Mesothelial cell of epicardium (in vitro differentiated cells): ENCODE measurements at places on chromosomes 12 and 14. TPM values are rescaled to one million over a fixed set of nuclear protein-coding genes. Genes with fewer than 3 reads are reported as not detected.

DNA sequence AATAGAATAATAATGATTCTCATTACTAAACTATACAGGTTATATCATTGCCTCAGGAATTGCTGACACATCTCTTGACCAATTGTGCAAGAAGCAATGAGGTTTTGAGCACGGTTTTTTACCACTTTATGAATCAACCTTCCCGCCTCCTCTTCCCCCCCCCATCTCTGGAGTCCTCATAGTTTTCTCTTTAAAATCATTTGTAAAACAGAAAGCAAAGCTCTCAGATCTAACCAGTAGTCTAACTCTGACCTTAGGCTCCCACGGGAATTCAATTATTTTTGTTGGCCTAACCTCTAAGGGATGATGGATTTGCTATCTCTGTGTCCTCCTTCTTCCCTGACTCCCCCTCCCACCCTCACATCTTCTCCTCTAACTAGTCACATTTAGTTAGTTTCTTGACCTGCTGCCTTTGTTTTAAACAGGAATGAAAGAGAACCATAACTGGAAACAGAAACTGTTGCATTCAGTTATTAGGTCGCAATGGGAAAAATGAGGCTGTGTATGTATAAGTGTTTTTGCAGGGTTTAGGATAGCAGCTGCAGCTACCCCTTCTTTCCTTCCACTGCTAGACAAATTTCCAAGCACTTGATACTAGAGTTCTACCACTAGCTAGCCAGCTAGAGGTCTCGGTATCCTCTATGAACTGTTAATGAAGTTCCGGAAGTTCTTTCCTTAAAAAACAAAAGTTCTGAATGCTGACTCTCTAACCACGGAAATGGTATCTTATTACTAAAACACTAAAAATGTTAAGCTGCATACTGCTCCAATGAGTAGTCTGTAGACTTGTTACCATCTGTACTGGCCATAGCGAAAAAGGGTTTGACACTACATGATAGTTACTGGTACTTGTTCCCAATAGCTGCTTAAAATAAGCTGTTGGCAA lies 65.4 kb downstream of the TAOK3 start:
- H3K36me3 ChIP-seq: no peaks in the 10 kb centered on the region
- no peak for DNase-seq
- H3K4me1 ChIP-seq: peaks cover 10% of the 10 kb centered on the region

DNA sequence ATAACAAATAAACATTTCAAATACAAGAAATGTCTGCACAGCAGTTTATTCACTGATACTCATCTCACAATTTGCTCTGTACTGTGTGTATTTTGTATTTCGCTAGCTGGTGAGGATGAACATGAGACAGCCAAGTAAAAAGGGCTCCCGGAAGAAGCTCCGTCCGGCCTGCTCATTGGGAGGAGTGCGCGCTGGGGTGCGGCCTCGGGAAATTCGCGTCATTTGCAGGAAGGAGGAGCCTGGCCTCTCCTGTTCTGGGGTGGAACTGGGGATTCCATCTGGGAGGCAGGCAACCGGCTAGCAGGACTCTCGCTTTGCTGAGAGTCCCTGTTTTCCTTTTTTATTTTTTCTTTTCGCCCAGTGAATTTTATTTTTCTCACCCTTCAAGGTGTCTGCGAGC lies 368.4 kb upstream of the TMEM132C start:
- no peaks in the 10 kb centered on the region for H3K36me3 ChIP-seq
- no peak overlapping the region for H3K27ac ChIP-seq

- no peak for DNase-seq
- H3K27me3 ChIP-seq: no peaks in the 10 kb centered on the region
- H3K36me3 ChIP-seq: no peaks in the 10 kb centered on the region
- peaks cover 21% of the 10 kb centered on the region for H3K4me1 ChIP-seq
- no peak overlapping the region for H3K27ac ChIP-seq
Observed at GRCh38 chr14:100443603-100444002, 120.5 kb downstream of the SLC25A47 start.

KCNK10 gene
- total RNA-seq: not detected in 3 replicates

DNA sequence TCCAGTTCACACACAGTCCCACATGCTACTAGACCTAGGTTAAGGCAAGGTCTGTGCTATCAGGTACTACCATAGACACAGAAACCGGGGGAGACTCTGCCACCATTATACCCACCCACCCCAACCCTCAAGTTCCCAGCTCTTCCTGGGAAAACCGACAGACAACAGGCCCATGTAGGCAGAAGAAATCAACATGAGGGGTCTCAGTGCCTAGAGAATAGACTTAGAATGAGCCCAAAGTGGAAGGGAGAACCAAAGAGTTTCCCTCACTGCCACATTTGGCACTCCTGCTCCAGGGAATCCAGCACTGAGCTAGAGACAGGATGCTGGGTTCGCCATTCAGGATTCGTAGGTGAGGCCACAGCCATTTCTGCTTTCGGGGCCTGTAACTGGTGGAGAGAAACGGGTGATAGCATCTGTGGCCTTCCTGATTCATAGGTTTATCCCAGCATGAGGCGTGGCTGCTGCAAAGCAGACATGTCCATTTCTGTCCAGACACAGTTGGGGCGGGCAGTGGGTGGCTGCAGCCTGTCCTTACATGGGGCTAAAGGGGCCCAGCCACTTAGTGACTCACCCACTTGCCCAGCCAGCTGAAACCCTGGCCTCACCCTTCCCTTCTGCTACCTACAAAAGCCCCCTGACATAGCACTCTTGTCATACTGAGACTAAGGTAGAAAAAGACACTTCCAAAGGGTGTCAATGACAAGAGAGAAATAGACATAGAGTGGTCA lies 69.4 kb downstream of the IRF2BPL start:
- no peaks in the 10 kb centered on the region for H3K27me3 ChIP-seq
- DNase-seq: no peak
- no peak overlapping the region for H3K4me3 ChIP-seq
- no peaks in the 10 kb centered on the region for H3K36me3 ChIP-seq
- peaks cover 70% of the 10 kb centered on the region for H3K4me1 ChIP-seq
- peak overlapping the region; percentile 87 for H3K27ac ChIP-seq

ADCY4 gene
- total RNA-seq: 2.8 to 3.4 TPM (median 3.4 TPM) in 3 replicates

DNA sequence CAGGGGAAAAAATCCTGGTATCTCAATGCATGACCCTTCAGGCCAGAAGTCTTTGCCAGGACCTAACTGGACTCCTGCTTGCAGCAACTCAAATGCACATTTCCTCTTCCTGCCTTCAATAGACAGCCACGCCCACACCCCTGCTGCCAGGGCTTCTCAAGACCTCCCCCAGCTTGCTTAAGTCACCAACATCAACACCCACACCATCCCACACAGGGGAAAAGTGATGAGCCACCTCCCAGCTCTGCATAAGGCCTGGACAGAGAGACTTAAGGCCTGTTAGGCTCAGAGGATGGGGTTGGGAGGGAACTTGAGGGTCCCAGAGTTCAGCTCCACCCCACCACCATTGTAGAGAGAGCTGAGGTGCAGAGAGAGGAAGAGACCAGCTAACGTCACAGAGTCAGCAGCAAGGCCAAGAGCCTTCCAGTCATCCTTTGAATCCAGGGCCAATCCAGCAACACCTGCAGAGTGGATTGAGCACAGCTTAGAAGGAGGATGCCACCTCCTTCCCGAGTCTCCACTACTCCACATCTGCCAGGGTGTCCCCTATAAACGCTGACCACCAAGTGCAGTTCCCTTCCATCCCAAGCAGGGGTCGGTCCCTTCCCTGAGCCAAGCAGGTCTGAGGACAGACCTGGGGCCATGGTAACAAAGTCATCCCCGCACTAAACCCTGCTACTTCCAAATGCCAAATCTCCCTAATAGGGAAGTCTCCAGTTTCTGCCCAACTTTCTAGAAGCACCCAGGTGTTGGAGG lies 50.0 kb downstream of the KDM2B start:
- no peak for DNase-seq
- peak overlapping the region; percentile 51 for H3K27ac ChIP-seq
- peaks cover 34% of the 10 kb centered on the region for H3K4me1 ChIP-seq
- H3K4me3 ChIP-seq: no peak overlapping the region
- peaks cover 11% of the 10 kb centered on the region for H3K36me3 ChIP-seq

DNA sequence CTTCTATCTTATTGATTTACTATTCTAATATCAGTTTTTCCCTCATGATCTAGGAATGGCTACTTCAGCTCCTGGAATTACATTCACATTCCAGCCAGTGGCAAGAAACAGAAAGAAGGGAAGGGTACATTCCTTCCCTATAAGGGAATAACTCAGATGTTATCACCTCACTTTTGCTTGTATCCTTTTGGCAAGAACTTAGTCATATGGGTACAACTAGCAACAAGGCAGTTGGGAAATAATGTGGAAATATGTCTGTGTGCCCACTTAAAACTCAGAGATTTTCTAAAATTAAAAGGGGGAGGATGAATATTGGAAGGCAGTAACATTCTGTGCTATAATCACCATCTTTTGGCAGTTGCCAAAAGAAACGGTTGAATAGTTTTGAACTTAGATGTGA lies 85.6 kb downstream of the MSRB3 start:
- peaks cover 29% of the 10 kb centered on the region for H3K4me1 ChIP-seq
- H3K27ac ChIP-seq: no peak overlapping the region
- H3K27me3 ChIP-seq: no peaks in the 10 kb centered on the region
- H3K4me3 ChIP-seq: no peak overlapping the region
- no peaks in the 10 kb centered on the region for H3K36me3 ChIP-seq

ACRBP gene
- total RNA-seq: 2.7 to 3.7 TPM (median 3.5 TPM) in 3 replicates

IL26 gene
- total RNA-seq: not detected in 3 replicates

- no peaks in the 10 kb centered on the region for H3K4me1 ChIP-seq
- H3K27ac ChIP-seq: no peak overlapping the region
- H3K27me3 ChIP-seq: no peaks in the 10 kb centered on the region
Observed at GRCh38 chr12:82774666-82775065, 88.0 kb downstream of the TMTC2 start.
